NCI-H2107 (cell line): ENCODE measurements at places on chromosomes 3 and 15.

- DNase-seq: no peak
Measured at GRCh38 chr3:38108649-38109579, 28.0 kb downstream of the ACAA1 start.

- DNase-seq: no peak
Measured at GRCh38 chr3:172929451-172929850, 178.9 kb downstream of the ECT2 start.

DNA sequence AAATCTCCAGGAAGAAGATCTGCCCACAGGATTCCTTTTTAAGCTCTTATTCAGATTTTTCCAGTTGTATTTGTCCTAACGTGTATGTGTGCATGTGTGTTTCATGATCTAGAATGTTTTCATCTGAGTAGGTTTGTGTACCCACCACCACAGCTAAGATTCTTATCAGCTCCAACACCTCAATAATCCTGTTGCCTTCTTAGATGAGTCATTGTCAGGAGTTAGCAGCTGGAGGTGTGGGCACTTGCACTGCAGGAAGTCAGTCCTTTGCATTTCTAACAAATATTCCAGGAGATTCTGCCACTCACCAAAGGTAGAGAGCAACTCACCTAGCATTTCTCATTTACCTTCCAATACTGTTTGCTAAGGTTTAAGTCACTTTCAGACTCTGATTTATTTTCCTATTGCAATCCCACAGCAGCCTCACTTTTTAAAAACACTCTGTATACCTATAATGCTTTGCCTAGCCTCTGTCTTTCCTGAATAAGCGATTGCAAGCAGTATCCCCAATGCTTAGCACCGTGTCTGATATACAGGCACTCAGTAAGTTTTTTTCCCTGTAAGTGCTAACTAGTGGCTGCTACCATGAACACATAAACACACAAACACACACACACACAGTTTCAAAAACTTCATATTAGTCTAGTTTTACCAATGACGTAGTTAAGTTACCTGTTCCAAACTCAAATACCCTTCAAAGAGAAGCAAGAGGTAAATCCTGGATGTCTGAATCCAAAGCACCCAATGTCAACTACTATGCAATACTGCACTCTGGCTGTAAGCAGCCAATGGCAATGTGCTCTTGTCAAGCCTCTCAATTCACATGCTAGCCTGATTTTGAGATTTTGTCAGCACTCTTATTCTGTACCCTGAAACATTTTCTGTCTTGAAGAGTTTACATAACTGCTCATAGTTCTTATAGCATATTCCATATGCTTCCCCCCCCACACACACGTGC is 713.5 kb upstream of the LMCD1 start:
- DNase-seq: no peak

DNA sequence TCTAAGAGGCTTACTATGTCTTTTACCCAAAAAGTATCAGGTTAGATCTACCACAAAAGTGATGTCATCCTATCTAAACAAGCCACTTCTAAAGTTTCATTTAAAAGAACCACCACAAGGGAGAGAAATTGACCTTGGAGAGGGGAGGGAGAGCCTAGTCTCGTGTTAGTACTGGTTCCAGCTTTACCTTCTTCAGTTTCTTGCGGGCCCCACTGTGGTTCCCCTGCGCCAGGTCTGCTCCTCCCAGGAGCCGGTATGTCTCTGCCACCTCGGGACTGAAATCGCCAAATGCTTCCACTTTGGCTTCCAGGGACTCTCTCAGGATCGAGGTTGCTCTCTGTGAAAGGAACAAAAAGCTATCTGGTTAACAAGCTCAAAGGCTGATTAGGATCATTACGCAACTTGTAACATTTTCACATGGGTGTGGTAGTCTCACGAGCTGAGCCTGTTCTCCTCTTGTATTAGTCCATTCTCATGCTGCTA is 51.1 kb downstream of the SYNM start:
- DNase-seq: no peak

DNA sequence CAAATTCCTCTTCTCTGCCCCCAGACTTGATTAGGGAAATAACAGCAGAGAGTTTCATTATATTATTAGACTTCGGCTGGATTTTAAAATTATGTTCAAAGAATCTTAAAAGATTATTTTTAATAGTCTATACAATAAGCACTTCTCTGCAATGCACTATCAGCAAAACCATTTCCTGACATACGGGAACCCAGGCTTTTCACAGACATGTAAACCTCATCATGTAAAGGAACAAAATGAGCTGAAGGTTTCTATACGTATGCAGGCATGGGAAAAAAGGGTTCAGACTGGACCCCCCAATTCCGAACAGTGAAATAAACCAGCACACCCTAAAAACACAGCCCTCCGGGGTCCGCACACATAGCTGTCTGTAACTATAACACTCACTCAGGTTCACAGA is 77.5 kb upstream of the LMOD3 start:
- DNase-seq: no peak
